Heart left ventricle (tissue), 16 donors: ENCODE measurements at places on chromosomes 2 and 18.

DNA sequence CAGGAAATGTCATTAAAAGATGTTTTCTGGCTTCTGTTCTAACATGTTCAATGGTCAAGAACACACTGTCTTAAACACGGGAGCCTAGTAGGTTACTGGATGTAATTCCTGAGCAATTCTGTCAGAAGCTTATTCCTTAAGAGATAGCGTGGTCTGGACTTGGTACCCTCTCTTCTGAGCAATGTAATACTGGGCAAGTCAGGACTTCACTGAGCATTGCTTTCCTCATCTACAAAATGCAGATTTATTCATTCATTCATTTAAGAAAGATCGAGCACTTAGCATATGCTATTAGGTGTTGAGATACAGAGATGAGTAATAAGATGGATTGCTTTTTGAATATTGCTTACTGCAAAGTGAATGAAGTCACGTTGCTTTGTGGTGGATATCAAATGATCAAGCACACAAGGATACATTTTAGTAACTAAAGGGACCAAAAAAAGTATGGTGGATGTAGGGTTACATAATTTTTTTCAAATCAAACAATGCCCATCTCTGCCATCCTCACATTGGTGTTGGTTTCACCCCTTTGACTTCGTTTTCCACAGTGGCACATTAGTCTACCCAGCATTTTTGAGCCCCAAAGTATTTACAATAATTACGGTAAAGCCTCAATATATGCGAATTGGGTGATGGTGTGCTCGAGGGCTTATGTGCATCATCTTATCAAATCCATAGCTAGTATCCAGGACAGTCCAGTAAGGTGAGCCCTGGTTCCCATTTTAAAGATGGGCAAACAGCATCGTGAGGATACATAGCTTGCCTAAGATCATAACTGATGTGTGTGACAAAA lies 65.3 kb downstream of the ZC3H6 start:
- DNase-seq, result no peak

- peak; percentile 61 for DNase-seq
These were observed 476 bp downstream of the STRN start for GRCh38 chr2:36965751-36966369.

DNA sequence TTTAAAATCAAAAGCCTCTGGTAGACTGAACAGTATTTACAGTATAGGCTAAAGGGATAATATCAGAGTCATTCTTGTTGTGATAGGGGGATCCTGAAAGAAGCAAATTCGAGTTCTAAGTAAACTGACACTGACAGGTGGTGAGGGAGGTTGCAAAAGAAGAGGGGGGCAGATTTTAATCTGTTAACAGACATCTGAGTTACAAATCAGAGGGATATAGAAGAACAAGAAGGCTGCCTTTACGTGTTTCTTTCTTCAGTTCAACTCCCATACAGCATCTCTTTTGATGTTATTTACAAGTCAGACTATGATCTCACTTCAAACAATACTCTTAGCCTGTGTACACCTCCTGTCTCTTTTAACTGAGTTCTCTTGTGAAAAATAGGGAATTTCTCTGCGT lies 16.3 kb upstream of the ITGA4 start:
- no peak for DNase-seq

DNA sequence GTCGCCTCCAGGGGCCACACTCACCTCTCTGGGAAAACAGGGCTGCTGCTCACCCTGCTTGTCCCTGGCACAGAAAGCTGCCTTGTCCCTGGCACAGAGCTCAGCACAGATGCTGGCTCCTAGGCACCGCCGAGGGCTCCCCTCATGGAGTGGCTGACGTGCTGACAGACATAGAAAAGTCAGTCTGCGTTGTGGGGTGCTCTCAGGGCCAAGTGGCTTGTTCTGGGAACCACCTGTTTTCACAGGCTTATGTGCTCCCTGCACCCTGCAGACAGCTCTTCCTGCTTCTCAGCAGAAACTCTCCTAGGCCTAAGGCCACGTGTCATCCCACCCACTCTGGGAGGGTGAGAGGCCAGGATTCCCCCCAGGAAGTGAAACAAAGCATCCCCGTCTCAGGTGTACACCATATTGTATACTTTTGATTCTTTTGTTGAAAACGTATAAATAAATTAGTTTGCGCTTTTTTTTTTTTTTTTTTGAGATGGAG lies 84.7 kb upstream of the TMEM200C start:
- peak; percentile 63 for DNase-seq
